ENCODE measurements at places on chromosomes 3 and 15.
A peak's percentile ranks its signal among the peaks of the same experiment; 100 is the strongest.

- no peak for DNase-seq
Observed at GRCh38 chr3:188365184-188365583, 211.2 kb downstream of the LPP start.

GRCh38 chr3:105613120-105613519 is 246.4 kb downstream of the ALCAM start:
- no peak for DNase-seq

DNA sequence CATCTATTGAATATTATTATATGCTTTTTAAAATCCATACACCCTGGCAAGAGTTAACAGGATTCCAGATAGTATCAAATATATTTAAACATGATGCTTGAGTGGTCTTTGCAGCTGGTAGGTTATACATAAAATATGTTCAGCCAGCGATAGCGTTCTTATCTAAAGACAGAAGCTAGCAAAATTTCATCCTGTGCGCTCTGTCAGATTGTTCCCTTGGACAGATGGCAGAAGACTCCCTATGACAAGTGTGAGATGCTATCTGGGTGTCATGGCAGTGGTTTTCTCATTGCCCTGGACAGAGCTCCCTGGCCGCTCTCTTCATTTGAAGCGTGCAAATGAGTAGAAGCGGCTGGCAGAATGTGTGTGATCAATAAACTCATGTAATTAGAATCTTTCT is 175.2 kb upstream of the SOX14 start:
- DNase-seq, result no peak

- DNase-seq, result peak; percentile 79
Observed at GRCh38 chr3:169863458-169863899, 6.3 kb downstream of the LRRC31 start.

DNA sequence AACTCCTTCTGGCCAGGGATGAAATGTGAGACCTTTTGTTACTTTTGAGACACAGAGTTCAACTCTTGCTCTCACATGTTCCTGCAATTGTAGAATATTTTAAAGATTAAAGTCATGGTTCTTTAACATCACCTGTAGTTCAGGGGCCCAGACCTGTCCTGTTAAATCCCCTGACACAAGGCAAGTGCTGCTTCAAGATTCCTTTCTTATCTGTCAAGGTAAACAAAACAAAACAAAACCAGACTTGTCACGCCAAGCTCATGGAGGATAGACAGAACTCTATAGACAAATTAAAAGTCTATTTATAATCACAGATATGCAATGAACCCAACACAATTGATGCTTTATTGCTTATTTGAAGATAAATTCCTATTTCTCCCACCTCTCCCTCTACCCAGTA is 48.6 kb upstream of the NEDD4 start:
- DNase-seq, result no peak

DNA sequence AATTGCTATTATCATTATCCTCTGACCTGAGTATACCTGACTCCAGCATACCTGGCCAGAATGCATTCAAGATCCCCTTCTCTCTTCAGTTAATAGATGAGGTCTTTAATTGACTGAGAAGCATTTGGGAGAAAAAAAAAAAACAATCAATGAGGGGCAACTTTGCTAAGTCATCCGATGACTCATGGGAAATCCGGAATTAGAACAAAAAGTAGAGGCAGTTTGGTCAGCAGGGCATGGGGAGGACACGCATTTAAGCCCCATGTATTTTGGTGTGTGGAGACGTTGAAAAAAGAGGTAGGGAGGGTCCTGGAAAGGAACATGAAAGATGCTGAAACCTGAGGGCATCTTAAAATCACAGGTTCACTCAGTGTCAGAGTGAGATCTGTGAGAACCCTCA is 256.2 kb downstream of the RORA start:
- DNase-seq, result no peak
